ENCODE measurements at places on chromosomes 3 and 15.

DNA sequence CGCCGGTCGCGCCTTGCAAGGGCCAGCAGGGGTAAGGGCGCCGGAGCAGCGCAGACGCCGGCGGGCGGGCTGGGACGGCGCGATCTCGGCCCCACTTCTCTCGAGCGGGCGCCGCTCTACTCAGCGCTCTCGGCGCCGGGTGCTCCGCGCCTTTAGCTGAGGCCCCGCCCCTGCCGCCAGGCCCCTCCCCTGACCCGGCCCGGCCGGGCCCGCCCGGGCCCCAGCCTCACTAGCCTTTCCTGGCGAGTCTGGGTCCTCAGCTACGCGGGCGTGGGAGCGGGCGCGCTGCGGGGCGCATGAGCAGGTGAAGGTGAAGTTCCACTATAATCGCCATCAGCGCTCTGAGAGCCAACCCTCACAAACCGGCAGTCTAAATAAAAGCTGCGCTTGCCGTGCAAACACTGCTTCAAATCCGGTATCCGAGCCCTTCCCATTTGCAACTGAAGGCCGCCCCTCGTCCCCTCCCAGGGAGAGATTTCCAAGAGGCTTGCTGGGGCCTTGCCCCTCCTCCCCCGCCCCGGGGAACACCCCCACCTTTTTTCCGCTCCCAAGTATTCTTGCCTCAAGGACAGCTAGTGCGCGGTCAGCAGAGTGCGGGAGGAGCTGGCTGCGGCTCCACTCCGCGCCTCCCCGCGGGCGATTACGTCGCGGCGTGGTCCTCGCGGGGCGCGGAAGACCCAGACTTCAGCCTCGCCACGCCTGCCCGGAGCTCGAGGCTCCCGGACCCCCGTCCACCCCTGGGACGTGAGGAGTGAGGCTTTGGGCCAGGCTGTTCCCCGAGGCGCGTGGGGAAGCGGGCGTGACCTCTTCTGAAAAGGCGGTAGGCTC, at the start of gene RPP25:
Gene RPP25 (minus strand): TSS at position 125 of the 828 bp plus-strand sequence. CDS start 189 bp downstream, outside the sequence.
- peak; percentile 46 for DNase-seq

DNA sequence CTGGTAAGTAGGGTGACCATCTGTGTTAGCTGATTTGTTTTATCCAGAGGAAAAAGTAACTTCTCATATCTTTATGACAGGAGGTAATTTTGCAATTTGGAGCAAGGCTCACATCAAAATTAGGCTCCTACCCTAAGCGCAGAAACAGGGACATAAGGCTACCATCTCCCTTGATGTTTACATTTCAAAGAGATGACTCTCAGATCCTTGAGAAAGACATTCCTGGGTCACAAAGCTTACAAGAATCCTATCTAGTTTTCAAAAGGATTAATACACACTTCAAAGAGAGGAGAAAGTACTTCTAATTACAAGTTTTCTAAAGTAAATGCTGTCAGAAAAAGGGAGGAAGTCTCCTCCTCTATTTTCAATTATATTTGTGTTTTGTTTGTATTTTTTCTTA, 7.0 kb downstream of the ZPLD1 start:
- no peak for DNase-seq

GRCh38 chr3:29410660-29411405, 130.0 kb downstream of the RBMS3 start:
- DNase-seq = no peak

DNA sequence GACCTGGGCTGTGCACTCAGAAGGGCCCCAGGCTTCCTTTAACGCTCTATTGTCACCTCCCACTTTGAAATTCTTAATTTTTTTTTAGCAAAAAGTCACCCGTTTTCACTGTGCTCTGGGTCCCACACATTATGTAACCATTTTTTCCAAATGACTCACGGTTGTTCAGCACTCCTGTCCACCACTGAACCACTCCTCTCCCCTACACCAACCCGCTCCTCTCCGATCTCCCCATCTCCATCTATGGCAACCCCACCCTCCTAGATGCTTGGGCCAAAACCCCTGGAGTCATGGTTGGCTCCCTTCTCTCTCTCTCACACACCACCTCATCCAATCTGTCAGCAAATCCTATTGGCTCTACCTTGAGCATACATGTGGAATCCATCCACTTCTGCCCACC, 41.2 kb upstream of the LINGO1 start:
- no peak for DNase-seq

DNA sequence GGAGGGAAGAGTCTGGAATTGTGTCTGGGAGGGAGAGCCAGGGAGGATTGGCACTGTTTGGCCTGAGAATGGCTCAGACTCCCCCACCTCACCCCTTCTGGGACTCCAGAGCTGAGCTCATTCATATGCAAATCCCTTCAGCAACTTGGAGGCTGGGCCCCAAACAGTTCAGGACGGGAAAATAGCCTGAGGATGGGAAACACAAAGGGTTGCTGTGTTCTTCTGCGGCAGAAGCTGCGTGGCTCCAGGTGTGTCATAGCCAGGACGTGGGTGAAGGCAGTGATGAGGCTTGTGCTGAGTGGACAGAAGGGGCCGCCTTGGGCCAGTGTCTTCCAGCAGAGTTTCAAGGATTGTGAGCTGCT, 16.6 kb downstream of the MASP1 start:
- no peak for DNase-seq

GRCh38 chr3:23845326-23846216, 39.8 kb downstream of the UBE2E1 start:
- DNase-seq = no peak

DNA sequence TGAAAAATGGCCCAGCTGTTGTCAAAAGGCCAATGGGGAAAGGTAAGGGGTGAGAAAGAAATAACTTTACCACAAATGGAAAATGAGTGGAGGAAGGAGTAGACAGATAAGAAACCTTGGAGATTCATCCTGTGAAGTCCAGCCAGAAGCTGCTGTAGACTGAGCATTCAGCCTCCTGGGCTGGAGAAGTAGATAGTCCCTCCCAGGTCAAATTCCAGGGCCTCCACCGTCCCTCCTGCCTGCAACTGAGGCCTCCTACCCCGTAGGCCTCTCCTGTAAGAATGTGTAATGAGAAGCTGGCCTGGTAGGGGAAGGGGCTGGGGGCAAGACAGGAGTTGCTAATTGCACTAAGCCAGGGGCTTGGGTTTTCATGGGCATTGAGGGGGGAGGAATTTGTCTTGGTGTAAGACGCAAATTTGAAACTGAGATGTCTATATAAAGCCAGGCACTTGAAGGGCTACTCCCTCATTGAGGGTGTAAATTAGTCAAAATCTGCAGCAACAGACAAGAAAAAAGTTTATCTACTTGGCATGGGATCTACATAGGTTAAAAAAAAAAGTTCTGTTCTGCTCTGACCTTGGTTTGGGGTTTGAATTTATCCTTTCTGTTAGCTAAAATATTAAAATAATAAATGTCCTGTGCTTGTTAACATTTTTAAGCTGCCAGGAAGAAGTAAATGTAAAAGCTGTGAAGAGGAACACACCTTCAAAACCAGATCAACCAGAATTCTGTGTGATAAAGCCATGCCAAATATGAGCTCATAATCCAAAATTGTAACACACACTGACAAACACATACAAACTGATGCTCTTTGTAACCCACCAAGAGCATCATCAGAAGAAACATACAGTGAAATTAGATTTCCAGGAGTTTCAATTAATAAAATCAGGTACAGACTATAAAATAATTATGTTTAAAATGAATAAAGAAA, 1.7 kb upstream of the RBP2 start:
- DNase-seq = no peak

DNA sequence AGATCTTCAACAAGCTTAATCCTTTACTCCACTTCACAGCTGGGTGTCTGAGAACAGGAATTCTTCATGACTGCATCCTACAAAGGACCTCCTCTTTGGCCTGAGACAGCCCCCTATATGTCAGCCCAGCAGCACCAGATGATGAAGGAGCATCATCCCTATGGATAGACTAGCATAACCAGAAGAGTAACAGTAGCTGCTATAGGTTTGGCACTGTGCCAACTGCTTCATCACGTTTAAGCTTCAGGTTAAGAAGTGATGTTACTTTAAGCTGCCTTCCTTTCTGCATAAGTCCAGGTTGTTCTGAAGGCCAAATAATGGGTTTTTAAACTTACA, 50.6 kb downstream of the CMSS1 start:
- DNase-seq = no peak

GRCh38 chr3:18988614-18989229, 159.6 kb upstream of the KCNH8 start:
- peak; percentile 14 for DNase-seq

- DNase-seq = no peak
Measured at GRCh38 chr3:567488-568185, 371.1 kb downstream of the CHL1 start.

DNA sequence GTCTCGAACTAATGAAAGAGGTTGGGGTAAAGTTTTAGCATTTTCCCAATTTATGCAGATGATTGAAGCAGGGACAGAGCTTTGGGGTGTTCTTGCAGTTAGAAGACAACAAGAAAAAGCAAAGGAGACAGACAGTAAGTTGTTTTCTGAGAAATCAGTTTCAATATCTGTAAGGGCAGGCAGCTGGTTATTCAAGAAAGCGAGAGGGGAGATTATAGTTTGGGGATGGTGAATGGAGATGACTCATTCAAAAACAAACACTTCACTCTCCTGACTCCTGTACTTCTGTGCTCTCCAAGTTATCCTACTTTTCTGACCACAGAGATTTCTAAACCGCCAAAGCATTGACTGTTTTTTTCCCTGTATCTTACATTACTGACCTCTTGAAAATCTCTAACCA, 352.0 kb downstream of the GAP43 start:
- no peak for DNase-seq

- no peak for DNase-seq
Measured at GRCh38 chr15:92631721-92632120, 23.9 kb downstream of the FAM174B start.

DNA sequence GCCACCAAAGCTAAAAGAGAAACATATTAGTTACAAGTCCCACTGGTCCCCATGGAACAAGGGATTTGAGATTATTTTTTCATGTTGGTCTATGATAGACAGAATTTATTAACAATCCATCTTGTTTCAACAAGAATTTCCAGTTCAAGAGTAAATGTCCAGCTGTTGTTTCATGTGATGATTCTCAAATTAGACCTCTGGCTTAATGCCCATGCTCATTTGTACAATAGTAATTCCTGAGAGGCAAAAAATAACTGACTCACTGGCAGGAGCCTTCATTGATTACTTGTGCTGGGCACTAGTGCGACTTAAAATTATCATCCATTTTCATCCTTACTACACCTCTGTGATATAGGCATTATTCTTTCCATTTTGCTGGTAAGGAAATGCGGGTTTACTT, 171.3 kb downstream of the ITPR1 start:
- no peak for DNase-seq

DNA sequence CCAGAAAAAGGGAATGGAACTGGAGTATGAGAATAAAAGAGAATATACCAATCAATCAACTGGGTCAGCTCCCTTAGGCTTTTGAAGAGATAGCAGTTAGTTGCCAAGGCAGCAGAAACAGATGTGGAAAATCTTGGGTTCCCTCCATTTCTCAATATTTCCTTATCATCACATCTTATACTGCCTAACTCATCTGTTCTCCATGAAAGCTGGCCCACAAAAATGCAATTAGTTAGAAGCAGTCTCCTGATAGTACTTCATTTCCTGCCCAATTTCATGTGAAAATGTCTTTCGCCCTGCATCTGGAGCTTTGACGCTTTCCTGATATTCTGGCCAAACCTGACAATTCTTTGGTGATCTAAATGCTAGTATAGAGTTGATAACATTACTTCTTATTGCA, 30.1 kb upstream of the SPTSSB start:
- no peak for DNase-seq

- DNase-seq = no peak
Measured at GRCh38 chr3:113266738-113267137, 55.4 kb downstream of the BOC start.

GRCh38 chr3:88930611-88931010, 176.8 kb upstream of the EPHA3 start:
- DNase-seq = no peak

DNA sequence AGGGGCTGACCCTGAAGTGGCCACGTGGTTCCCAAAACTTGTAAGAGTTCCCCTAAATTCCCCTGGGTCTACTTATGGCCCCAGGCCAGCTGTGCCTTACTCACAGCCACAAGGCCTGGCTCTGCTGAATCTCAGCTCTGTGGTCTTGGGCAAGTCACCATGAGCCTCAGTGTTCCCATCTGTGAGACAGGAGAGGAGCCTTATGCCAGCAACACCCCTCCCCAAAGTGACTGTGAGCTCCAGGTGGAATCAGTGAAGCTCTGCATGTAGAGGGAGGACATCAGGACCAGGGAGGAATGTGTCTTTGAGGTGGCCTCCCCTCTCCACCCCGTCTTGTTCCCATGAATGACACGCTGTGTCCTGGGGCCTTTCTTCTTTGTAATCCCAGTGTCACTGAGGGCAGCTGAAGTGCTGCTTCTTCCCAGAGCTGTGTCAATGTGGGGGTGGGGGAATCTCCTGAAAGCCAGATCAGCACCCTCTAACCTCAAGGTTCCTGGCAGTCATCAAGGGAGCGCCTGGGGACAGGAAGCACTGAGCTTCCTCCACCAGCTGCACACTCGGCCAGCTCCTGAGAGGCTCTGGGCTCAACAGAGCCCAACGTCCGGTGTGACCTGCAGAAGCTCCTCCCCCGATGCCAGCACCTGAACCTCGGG, 258.9 kb downstream of the UACA start:
- no peak for DNase-seq

GRCh38 chr3:54891540-54891897, 36.3 kb downstream of the LRTM1 start:
- no peak for DNase-seq

DNA sequence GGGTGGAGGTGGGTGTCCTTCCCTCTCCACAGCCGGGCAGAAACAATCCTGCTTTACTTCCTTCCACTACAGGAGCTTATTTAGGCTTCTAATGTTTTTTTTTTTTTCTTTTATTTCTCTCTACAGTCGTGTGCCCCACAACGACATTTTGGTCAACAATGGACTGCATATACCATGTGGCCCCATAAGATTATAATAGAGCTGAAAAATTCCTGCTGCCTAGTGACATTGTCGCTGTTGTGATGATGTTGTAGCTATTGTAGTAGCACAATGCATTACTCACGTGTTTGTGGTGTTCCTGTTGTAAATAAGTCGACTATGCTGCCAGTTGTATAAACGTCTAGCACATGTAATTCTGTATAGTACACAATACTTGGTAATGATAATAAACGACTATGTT, 153.7 kb downstream of the IL20RB start:
- no peak for DNase-seq

GRCh38 chr3:25916321-25916720, 126.4 kb downstream of the OXSM start:
- DNase-seq = no peak

GRCh38 chr3:44110648-44111047, 131.0 kb upstream of the TOPAZ1 start:
- no peak for DNase-seq
